ENCODE measurements at places on chromosomes 6 and 20.
A peak's percentile ranks its signal among the peaks of the same experiment; 100 is the strongest.

DNA sequence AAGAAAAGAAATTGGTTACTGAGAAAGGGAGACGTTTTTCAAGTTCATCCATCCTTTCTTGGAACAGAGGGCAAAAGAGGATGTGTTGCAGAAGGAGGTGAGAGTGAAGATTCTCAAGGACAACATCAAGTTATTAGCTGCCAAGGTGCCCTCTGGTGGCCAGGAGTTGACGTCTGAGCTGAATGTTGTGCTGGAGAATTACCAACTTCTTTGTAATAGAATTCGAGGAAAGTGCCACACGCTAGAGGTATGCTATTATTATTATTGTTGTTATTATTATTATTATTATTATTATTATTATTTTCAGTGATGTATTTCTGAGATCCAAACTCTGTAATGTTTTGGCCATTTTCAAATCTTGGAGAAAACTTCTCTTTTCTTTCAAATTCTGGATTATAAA lies 197.0 kb downstream of the UTRN start:
- DNase-seq = peak; percentile 8

DNA sequence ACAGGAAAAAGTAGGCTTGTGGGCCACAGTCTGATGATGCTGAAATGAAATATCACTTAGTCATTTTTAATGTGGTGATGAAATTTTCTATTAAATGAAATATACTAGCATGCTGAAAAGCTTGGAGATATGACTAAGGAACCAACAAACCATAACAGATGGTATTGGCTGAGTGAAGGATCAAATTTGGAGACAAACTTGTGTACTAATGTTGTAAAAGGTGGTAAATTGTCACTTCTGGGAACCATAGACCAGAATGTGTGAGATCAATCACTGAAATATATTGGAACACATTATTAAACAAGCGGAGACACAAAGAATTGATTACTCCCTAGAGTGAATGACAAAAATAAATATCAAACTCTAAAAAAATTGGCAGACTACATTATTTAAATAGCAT lies 232.4 kb downstream of the DOK5 start:
- DNase-seq = no peak

GRCh38 chr6:168049277-168049676 lies 29.7 kb downstream of the FRMD1 start:
- DNase-seq = no peak

DNA sequence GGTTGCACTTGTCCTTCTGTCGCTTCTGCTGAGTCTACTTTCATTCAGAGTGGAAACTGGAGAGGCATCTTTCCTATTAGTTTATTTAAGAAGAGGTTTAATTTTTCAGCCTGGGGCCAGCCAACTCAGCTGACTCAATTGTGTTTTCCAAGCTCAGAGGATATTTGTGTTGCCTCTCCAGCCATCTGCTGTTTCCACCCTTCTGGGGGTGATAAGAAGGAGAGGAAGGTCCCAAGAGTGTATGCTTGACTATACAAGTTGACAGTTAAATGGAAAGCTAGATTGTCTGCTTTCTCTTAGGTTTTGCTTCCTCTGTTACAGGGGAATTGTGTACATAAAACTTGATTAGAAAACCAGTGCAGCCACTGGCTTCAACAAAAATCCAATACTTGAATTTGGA lies 3.0 kb downstream of the PSMF1 start:
- no peak for DNase-seq

DNA sequence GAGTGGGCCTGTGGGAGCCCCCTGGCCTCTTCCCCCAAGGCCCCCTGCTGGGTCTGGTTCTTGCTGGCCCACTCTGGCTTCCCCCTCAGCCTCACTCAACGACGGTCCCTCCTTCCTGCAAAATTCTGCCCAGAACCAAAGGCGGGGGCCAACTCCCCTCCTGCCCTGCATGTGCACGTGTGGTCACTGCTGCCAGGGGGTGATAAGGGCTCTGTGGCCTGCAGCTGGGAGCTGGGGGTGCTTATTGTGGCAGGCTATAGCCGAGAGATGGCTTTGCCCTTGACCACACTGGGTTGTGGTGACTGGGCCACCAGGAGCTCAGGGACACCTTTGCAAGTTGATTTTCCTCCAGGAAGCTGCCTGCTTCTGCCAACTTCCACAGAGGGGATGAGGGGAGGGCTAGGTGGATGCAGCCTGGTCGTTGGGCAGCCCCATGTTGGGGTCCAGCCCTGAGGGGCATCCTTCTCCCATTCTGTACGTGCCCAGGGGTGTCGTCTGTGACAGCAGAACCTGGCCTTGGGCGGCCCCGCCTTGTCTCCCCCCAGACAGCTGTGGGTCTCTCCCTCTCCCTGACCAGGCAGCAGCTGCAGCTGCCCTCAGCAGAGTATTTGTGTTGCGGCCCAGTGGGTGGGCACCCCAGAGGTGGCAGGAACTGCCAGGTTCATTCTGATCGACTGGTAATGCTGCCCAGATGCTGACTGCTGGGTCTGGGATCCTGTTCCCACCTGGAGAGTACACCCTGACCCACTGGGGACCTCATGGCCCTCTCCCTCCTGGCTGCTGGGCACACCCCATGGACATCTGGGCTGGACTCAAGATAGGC lies 5.6 kb downstream of the TCEA2 start:
- no peak for DNase-seq

Measured in SIG-M5 (cell line).